Right forelimb (tissue), 1 donor: ENCODE measurements at places on chromosomes 6 and 20.
A peak's percentile ranks its signal among the peaks of the same experiment; 100 is the strongest.

DNA sequence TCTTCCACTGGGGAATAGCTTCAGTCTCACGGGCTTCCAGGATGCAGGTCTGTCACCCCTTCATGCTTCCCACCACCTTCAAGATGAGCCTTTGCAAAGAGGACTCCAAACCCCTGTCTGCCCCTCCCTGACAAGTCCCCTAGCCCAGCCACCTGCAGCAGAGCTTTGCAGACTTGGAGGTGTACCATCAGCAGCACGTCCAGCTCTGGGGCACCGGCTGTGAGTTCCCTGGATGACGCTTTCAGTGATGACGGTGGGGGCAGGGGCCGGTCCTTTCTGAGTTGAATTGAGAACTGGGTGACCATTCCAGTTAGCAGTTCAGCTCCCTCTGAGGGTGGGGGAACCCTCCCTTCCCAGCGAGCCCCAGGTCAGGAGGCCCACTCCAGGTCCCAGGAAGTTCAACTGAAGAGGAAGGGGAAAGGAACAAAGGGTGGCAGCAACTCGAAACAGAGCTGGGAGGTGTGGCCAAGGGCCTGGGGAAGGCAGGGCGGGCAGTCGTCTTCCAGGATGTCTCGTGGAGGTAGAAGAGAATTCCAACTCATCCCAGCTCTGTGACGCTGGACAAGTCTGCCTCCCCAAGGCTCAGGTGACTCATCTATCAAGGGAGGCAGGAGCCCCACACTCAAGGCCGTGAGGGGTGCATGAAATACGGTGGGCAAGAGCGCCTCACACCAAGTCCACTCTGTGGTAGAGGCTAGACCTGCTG, 86.0 kb downstream of the PTPN1 start:
- DNase-seq = no peak

- no peak for DNase-seq
Measured at GRCh38 chr6:44332585-44332984, 9.9 kb upstream of the SPATS1 start.

DNA sequence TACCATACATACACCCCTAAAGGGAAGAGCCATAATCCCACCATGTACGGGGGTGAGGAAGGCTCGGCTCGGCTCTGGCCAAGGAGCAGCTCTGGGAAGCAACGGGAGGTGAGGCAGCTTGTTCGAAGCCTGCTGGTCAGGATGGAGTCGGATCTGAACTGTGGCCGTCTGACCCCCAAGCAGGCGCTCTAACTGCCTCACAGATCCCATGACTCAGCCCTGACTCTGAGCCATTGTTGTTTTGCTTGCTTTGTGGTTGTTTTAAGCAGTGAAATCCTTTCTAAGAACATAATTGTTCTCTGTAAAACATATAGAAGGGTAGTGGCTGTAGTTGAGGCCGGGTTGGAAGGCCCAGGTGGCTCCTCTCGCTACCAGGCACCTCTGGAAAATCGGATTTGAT, 10.9 kb downstream of the C6orf132 start:
- no peak for DNase-seq

DNA sequence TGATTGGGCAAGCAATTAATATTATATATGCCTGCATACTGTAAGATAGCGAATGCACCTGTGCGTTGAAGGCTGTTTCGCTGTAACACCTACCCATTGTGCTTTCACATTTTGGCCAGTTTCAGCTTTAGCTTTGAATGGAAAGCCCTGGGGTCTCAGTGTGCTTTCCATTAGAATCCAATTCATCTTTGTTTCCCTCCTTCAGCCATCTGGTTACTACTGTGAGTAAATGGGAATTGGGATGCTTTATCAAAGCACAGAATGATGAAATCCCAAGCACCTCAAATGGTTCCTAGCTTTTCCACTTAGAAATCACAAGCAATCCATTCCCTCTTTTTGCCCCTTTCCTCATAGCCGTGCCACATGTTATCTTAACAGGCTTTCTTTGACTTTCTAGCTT, 127.1 kb downstream of the HDGFL1 start:
- DNase-seq = no peak

DNA sequence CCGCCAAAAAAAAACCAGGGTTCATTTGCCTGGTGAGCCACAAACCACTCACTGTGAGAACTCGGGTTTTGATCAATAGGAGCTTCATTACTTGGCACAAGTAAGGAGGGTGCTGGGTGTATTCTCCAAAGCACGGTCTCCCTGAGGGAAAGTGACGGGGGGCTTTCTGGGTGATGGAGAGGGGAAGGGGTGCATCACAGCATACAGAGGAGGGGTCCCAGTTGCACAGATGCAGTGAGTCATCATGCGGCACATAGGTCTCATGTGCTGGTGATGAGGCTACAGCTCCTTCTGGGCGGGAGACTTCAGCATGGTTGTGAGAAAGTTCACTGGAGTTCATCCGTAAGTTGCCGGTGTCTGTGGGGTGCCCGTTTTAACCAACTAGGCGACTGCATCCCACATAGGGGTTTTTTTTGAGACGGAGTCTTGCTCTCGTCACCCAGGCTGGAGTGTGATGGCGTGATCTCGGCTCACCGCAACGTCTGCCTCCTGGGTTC, 36.2 kb downstream of the SUN5 start:
- no peak for DNase-seq

DNA sequence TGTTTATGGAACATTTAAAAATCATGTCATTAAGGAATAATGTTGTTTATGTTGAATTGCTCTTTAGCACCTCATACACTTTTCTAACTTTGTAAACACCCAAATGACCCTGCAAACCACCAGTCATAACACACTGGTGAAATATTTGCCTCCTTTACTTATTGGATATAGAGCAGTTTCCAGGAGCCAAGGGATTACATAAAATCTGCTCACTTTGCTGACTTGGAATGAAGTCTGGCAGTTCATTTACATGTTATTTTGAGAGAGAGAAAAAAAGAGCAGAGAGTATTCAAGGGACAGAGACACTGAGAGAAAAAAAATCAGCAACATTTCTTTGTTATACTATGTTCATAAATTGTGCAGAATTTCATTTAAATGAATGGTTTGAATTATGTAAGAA, 46.6 kb upstream of the DEFB112 start:
- no peak for DNase-seq

DNA sequence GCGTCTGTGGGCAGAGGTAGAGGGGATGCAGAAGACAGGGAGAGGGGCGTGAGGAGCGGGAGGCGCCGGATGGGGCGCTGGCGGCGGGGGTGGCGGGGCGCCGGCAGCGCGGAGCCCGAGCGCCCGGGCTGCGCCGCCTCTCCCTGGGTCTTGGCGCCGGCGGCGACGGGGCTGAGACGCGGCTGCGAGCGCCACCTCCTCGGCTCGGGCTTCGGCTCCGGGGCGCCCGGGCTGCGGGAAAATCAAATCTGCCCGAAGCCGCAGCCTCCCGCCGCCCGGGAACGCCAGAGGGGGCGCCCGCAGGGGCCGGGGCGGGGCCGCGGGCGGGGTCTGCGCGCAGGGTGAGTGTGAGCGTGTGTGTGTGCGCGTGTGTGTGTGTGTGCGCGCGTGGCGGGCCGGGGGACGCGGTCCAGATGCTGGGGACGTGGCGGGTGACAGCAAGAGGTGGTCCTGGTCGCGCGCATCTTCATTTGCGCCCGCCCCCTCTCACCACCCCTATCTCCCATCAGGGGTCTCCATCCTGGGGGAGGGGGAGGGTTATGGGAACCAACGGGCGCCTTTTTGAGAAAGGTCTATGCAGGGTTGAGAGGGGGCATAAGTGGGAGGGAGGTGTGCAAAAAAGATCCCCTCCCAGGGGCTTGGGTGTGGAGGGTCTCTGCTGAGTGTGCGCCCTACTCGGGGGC, 646 bp upstream of the CPNE5 start:
- DNase-seq = peak; percentile 78

DNA sequence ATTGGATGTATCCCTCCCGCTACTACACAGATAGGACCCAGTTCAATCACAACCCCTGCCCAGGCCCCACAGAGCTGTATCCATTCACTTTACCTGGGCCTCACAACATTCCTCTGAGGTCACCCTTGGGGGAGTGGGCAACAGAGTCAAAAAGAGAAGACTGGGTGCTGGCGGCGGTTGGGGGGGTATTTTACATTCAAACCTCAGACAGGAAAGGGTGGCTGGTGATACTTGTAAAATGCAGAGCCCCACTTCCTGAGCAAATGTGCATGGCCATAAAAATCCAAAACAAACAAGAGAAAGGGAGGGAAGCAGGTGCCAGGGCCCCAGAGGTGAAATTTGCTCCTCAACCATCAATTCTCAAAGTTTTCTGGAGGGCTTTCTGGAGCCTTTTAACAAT, 3.5 kb downstream of the LRFN2 start:
- DNase-seq = no peak

DNA sequence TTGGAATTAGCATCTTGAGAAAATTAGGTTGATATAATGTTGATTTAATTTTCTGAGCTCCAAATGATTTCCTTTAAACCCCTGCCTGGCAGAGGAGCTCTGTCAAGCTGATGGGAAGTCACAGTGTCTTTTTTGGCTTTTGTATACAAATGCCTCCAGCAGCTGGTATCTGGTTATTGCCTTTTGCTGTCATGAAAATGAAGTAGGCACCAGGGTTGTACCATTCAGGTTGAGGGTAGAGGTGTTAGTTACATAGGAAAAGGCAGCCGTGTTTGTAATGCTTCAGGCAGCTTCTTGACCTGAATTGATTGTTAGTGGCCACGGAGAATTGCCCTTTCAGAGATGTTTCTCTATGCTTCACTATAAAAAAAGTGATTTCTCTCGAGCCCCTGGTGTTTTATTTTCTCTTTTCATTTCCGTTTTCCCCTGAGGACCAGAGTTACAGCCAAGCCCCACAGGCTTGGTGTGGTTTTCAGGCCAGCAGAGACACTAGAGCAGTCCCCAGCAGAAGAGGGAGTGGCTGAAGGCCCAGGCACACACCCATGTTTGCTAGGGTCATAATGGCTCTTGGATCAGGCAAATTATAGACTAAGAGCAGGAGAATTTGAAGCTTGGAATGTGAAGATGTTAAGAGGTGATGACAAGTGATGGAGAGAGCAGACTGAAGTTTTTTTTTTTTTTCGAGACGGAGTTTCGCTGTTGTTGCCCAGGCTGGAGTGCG, 21.6 kb downstream of the CMTR1 start:
- no peak for DNase-seq

DNA sequence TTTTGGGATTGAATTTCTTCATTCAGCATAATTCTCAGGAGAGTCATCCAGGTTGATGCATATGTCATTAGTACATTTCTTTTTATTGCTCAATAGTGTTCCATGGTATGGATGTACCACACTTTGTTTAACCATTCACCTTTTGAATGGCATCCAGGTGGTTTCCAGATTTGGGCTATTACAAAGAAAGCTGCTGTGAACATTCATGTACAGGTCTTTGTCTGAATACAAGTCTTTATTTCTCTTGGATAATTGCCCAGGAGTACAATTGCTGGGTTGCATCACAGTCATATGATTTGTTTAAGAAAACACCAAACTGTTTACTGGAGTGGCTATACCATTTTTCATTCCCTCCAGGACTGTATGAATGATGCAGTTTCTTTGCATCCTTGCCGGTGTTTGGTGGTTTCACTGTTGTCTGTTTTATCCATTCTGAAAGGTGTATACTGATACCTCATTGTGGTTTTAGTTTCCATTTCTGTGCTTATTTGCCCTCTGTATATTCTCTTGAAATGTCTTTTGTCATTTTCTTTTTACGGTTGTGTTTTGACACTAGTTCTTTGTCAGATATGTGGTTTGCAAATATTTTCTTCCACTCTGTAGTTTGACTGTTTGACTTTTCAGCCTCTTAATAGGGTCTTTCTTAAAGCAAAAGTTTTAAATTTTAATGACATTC, 8.8 kb downstream of the CDKAL1 start:
- DNase-seq = no peak

GRCh38 chr6:138864343-138864890, 68.5 kb downstream of the ECT2L start:
- no peak for DNase-seq

DNA sequence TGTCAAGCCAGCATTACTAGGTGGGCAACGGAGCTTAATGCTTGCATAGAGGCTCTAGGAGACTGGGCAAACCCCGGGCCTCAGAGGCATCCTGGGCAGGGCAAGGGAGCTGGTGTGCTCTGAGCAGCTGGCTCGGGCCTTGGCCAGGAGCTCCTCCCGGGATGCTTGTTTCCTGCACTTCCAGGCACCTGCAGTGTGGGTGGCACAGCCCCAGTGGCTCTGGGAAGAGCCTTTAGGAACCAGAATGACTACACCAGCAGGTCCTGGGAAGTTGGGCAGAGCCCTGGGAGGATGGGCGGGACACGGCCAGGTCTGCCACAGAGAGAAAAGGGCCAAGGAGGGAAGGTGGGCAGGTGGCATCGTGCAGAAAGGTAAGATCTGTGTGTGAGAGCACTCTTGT, 80.4 kb upstream of the CD93 start:
- DNase-seq = no peak

DNA sequence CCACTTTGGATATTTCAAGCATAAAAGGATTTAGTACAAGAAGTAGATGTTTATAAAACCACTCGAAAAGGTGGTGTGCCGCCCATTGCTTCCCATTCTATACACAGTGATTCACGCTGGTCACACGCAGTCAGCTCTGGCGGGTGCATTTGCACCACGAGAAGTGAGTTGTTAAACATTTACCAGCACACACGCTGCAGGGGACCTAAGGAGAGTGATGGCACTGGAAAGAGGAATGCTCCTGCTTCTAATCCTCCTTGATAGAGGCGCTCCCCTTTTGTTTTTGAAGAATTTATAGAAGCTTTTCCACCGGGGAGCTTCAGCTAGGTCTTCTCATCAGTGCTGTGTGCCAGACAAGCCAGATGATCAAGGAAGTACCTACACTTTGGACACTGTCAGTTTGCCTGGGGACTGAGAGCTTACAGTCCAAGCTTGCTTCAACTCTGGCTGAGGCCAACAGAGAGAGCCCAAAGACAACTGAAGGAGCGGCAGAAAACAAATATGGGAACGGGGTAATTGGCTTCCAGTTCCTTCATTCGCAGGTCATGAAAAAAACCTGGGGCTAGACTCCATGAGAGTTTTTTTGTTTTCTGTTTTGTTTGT, 31.2 kb downstream of the MUC22 start:
- no peak for DNase-seq

GRCh38 chr6:96878143-96878542, 19.5 kb downstream of the NDUFAF4 start:
- DNase-seq = no peak

GRCh38 chr20:15842872-15843271, 730.4 kb downstream of the KIF16B start:
- DNase-seq = no peak

DNA sequence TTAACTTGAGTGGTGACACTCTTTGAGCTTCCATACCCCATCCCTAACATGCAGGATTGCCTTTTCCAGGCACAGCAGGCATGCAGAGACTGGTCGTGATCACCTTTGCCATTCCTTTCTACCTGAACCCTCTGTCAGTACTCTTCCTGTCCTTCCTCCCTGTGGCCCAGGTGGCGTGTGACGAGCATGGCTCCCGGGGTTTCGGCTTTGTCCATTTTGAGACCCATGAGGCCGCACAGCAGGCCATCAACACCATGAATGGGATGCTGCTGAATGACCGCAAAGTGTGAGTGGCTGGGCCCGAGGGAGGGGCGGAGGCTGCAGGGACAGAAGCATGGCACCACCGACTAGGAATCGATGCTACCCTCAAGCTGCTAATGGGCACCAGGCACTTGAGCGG, 6.7 kb downstream of the PABPC1L start:
- DNase-seq = no peak

DNA sequence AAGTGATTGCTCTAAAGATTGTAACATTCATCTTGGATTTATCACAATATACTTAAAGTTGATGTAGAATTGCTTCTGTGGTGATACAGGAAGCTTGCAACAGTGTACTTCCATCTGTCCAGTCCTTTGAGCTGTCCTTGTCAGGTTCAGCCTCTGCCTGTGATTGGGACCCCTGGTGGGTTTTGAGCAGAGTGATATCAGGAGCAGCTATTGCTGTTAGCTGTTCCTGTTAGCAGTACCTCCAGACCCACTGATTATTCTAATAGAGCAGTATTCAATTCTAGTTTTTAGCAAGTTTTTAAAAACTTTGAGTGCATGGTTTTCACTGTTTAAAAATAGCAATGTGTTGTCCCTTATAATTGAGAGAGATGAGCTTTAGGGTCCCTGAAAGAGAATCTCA, 48.8 kb downstream of the TULP4 start:
- DNase-seq = no peak
